HFF-Myc (cell line): ENCODE measurements at places on chromosomes 1 and 21.

- no peak for DNase-seq
These were observed 839.4 kb upstream of the ADGRL4 start for GRCh38 chr1:79845936-79846335.

- no peak for DNase-seq
These were observed 92.1 kb upstream of the RGS18 start for GRCh38 chr1:192066202-192066601.

GRCh38 chr1:168304865-168305264 lies 24.2 kb downstream of the TBX19 start:
- no peak for DNase-seq

DNA sequence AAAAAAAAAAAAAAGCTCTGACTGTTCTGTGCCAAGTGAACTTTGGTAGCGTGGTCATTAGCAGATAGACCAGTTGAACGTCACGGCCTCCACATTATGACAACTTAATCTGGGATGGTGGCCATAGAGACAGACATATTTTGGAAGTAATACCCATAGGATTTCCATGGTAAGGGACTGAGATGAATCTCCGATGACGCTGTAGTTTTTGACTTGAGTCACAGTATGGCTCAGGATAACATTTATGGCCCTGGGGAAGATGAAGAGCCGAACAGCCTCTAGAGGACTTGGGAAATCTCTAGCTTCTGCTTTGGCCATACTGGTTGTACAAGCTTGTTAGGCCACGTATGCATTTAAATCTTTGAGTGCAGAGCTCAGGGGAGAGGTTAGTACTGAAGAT lies 214.0 kb downstream of the KCNJ6 start:
- DNase-seq = no peak

GRCh38 chr1:54199151-54199764 lies 572 bp downstream of the CYB5RL start:
- no peak for DNase-seq

DNA sequence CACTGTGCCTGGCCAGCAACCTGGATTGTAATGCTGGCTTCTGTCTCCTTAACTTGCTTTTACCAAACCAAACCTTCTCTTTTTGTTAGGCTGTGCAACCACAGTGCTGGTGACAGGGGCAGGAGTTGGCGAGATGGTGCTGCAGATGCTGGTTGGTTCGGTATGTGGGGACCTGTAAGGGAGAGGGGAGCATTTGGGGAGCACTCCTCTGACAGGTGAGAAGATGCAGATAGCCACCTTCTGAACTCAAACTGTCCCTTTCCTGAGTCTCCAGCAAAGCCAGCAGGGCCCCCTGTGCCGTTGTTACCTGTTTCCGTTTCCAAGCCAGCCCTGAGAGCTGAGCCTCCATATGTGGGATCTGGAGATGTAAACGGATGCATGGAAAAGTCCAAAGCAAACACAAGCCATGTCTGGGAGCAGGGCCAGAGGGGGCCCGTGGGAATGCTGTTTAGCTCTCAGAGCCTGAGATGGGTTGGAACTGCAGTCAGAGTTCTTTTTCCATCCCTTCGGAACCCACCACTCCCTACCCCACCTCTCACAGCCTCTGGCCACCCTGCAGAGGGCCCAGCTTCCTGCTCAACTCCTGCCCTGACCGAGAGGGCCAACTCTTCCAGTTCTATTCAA lies 34.0 kb downstream of the ELK4 start:
- no peak for DNase-seq

GRCh38 chr1:24949331-24949881 lies 19.3 kb upstream of the RUNX3 start:
- no peak for DNase-seq

DNA sequence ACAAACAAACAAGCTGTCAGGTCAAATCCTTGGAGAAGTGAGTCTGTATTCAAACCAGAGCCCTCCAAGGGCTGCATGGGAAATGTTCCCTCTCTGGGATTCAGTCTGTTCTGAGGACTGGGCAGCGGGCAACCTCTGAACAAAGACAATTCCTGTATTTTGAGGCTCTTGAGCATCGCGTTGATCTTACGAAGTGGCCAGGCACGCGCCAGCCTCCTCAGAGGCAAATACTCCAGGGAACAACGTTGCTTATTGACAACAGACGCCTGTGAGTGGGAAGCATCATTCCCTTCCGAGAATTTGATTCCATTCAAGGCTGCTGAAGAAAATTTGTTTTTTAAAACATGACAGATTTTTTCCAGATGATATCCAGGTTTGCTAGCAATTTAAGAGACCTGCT lies 20.0 kb upstream of the TACSTD2 start:
- no peak for DNase-seq

DNA sequence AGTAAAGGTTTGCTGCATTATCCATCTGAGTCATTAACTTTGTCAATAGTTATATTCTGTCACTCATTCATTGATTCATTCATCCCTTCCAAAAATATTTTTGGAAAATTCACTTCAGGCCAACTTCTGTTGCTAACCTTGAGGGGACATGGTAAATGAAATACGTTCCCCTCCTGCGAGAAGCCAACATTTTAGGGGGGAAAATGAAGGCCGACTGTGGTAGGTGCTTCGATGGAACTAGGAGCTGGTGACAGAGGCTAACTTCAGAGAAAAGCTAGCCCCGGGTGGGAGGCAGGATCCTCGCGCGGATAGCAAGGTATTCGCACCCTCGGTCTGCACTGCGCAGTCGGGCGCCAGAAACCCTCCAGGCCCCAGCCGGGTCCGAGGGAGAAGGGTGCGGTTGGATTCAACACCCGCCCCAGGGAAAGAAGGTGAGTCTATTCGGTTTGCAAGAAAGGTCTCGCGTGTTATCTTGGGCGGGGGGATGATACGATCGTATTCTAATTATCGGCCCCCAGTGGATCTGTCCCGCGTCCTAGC lies 646 bp upstream of the RRP15 start:
- no peak for DNase-seq

DNA sequence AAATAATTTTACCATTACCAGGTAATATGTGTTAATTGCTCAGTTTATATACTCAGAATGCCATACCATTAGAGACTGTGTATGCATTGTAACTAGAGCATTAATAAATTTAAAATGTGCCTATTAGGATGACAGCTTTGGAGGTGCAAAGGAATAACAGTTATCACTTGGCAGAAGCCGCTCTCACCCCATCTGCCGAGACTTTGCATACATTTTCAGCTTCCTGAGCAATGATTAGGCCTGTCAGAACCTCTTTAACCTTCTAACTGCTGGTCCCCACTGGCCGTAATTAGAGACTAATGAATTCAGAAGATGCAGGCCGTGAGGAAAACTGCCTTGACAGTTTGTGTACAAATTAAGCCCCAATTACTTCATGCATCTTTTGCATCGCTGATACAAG lies 158.0 kb upstream of the PROX1 start:
- DNase-seq = no peak

GRCh38 chr1:92797961-92798360 lies 13.1 kb upstream of the EVI5 start:
- DNase-seq = no peak

- no peak for DNase-seq
These were observed 144.2 kb downstream of the DHRS3 start for GRCh38 chr1:12473596-12474362.

DNA sequence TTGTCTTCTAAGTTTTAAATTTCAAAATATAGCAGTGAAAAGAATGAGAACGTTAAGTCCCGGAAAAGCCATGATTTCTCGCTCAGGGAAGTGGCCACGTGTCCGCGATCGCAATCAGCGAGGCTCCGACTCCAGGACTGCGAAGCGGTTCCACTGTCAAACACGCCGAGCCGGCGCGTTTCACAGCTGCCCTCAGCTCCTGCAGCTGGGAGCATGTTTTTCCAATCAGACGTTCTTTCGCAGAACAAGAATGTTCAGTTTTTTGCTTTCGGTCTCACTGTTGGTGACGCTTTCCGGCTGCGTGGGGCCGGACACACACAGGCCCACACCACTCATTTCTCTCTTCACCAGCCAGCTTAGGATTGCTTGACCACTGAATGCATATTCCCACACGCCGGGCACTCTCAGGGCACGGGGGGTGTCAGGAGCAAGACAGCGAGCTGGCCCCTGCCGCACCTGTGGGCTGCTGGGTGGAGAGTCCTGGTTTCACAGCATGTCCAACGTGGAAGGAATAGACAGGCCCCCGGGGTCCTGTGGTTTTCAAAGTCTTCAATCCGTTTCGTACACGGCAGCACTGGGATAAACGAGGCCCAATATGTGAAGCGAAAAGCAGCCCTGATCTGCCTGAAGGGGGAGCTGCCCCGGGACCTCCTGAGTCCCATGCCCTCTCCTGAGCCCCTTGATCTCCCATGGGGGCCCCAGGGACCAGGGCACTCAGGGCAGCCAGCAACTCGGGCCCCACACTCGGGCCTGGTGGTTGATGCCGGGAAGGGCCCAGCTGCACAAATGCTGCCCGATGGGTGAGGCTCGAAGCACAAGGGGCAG lies 47.3 kb upstream of the COL18A1 start:
- no peak for DNase-seq

GRCh38 chr1:162910161-162910560 lies 49.2 kb upstream of the CCDC190 start:
- no peak for DNase-seq

- no peak for DNase-seq
These were observed 186.4 kb downstream of the AKT3 start for GRCh38 chr1:243663651-243664050.

- DNase-seq = peak; percentile 2
These were observed 92.9 kb downstream of the C21orf91 start for GRCh38 chr21:17726047-17726829.

- DNase-seq = no peak
These were observed 26.1 kb downstream of the PKP1 start for GRCh38 chr1:201309416-201309815.

- DNase-seq = no peak
These were observed 60.6 kb downstream of the NAV1 start for GRCh38 chr1:201599548-201599947.

DNA sequence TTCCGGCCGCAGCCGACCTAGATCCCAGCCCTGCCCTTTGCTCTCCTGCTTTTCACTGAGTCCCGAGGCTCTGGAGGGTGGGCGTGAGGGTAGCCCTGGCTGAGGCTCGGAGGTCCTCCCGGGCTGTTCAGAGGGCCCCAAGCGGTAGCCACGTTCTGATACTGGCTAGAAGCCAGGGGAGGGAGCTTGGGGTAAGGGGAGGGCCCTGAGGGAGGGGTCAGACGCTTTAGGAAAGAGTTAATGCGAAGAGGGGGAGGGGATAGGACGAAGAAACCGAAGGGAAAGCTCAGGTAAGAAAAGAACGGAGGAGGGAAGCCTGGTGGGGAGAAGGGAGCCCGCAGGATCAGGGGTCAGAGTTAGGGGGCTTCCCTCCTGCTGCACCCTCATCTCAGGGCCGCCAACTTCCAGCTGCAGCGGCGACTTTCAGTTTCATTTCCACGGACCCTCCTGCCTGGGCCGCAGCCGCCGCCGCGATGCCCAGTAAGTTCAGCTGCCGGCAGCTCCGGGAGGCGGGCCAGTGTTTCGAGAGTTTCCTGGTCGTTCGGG lies at the start of gene MOV10:
TSS of gene MOV10 (plus strand) at position 220 of the 546 bp plus-strand sequence. CDS start at position 474, 254 bp downstream.
- no peak for DNase-seq

DNA sequence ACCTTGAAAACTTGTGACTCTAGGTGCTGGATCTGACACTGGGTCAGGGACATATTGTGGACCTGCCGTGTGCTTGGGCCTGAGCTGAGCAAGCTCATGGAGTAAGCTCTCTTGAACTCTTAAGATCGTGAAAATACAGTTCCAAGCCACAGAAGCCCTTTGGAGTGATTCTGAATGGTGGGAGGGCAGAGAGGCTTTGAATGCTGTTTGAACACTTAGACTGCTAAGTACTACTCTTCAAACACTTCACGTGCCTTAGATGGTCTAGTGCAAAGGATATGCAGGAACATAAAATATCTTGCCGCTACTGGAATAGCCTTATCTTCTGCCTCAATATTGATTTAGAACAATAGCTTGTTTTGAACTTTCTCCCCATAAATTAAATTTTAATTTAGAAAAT lies 21.6 kb downstream of the ROR1 start:
- no peak for DNase-seq

DNA sequence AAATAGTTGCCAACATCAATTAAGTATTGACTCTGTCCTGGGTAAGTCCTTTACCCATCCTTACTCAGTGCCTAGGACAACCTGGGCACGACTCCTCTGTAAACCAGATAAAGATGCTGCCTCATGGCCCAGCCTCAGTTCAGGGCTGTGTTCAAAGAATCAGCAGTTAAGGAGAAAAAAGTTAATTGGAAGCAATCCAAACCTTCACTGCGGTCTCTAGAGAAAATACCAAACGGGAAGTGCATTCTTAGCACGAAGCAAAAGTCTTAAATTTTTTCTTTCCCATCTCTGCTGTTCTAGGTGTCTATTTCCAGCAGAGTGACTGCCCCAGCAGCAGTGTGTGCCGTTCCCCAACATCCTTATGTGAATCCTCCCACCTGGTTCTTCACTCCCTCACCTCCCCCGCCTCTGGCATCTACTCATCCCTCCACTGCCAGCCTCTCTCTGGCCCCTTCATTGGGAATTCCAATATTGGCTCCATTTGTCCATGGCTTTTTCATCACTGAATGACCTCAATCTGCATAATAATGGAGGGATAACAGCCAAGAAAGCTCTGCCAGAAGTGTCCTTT lies 23.2 kb downstream of the KANK4 start:
- DNase-seq = peak; percentile 31

- DNase-seq = no peak
These were observed 28.3 kb upstream of the ACOT11 start for GRCh38 chr1:54519709-54520108.

DNA sequence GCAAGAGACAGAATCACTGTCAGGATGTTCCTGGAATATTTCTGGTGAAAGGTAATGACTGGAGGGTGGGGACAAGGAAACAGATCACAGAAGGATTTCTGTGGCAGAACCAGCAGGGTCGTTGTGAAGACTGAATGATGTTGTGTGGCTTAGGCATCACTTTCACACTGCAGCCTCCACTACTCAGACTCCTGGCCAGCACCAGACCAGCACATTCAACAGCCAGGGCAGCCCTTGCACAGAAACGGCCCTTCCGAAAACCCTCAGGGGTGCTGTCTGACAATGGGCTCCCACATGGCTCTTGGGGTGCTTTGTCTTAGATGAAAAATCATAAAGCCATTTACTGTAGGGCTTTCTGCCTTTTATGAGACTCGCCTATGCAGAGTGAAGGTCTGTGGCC lies 3.8 kb upstream of the RAB7B start:
- no peak for DNase-seq

DNA sequence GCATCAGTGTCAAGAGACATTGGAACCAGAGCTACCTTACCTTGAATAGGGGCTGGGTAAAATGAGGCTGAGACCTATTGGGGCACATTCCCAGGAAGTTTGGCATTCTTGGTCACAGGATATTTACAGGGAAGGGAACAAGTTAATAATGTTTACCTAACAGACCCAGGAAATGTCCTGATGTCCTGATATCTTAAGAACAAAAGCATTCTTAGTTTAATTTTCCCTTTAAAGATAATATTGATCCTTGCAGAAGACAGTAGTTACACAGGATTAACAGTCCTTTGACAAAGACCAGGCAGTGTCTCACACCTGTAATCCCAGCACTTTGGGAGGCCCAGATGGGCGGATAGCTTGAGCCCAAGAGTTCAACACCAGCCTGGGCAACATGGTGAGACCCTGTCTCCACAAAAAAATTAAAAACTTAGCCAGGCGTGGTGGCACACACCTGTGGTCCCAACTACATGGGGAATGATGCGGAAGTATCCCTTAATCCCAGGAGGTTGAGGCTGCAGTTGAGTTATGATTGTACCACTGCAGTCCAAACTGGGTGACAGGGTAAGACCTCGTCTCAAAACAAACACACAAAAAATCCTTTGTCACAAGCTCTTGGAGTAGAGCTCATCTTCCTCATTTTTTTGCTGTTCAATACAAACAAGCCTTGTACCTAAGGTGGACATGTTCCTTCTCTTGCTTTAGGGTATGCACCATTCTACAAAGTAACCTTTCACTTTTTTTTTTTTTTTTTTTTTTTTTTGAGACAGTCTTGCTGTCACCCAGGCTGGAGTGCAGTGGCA lies 1.3 kb upstream of the TOMM20 start:
- DNase-seq = no peak
